ENCODE measurements at places on chromosomes 2 and 18.

GRCh38 chr18:61714421-61714820, 178.4 kb downstream of the RNF152 start:
- DNase-seq: no peak

DNA sequence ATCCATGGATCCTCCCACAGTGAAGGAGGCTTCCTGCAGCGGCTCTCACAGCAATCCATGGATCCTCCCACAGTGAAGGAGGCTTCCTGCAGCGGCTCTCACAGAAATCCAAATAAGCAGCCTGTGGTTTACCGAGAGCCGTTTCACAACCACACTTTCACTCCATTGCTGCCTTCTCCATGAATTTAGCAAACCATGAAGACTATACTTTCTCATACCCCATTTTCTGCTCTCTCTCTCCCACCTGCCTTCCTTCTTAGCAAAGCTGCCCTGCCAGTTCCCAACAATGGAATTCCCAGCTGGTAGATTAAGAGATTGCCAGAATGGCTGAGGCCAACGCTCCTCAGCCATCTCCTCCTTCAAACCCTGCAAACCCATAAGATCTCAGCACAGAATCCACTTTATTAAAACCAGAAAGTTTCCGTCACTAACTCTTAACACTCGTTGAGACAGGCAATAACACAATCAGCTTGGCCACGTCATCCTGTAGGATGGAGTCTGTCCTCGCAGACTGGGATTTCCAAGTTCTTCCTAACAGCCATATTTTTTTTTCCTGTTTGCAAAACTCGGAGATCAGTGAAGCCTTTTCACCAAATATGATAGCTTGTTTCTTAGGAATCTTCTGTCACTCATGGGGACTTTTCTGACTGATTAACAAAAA, 162.2 kb downstream of the PXDN start:
- DNase-seq: peak; percentile 37

- no peak for DNase-seq
Observed at GRCh38 chr2:67534745-67535144, 137.6 kb downstream of the ETAA1 start.

- DNase-seq: no peak
Observed at GRCh38 chr2:23452372-23452771, 67.4 kb downstream of the KLHL29 start.
